ENCODE measurements at places on chromosomes 2 and 18.

- DNase-seq, result no peak
Observed at GRCh38 chr2:222398446-222398885, 25.9 kb upstream of the SGPP2 start.

- DNase-seq, result no peak
Observed at GRCh38 chr2:5392658-5393057, 299.5 kb upstream of the SOX11 start.

- no peak for DNase-seq
Observed at GRCh38 chr2:3036432-3037125, 341.0 kb downstream of the EIPR1 start.

DNA sequence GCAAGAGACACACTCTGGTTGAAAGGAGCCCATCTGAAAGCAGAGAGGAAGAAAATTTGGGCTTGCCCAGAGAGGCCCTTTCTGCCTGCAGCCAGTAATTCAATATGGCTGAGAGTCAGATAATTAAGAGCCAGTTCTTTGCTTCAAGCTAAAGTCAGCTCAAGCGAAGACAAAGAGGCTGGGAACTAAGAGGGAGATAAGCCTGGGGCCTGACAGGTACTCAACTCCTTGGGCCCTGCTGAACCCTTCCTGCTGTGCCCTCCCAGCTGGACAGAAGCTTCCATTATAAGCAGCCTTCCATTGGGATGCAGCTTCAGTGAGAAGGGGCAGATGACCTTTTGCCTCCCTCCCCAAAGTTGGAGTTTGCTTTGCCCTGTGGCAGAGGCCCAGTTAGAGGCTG, 12.0 kb downstream of the FBXO41 start:
- DNase-seq, result no peak

DNA sequence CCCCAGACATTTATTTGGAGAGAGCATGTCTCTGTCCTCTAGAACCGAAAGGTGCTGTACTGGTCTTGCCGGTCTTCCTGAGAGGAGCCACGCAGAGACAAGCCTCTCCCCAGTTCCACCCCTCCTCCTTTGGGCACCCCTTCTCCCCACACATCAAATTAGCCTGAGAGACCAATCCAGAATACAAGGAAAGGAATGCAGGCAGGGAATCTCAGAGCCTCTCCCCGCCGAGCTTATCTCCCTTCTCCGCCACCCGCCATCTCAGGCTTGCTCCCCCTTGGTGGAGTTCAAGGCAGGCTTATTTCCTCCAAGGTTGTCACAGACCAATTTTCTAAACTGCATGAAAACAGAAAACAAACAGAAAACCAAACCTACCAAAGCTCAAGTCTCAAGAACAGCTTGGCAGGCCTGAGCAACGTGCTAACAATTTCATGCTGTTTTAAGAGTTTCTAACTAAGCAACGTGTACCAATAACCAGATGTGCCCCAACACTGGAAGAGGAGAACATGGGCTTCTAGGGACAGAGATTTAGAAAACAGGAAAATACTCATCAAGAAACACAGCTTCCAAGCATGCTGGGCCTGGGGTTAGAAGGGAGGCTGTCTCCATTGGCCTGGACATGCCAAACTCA, 124.5 kb upstream of the PKDCC start:
- DNase-seq, result no peak

DNA sequence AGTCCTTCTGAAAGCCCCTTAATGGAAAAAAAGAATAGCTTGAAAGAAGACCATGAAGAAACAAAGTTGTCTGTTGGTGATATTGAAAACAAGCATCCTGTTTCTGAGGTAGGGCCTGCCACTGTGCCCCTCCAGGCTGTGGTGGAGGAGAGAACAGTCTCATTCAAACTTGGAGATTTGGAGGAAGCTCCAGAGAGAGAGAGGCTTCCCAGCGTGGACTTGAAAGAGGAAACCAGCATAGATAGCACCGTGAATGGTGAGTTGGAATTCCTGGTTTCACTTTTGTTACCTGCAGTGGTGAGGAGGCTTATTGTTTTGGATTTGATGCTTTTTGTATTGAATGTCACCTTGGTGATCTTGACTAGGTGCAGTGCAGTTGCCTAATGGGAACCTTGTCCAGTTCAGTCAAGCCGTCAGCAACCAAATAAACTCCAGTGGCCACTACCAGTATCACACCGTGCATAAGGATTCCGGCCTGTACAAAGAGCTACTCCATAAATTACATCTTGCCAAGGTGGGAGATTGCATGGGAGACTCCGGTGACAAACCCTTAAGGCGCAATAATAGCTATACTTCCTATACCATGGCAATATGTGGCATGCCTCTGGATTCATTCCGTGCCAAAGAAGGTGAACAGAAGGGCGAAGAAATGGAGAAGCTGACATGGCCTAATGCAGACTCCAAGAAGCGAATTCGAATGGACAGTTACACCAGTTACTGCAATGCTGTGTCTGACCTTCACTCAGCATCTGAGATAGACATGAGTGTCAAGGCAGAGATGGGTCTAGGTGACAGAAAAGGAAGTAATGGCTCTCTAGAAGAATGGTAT, 13.3 kb downstream of the SLC20A1 start:
- no peak for DNase-seq

GRCh38 chr2:141522048-141522447, 608.8 kb downstream of the LRP1B start:
- no peak for DNase-seq

DNA sequence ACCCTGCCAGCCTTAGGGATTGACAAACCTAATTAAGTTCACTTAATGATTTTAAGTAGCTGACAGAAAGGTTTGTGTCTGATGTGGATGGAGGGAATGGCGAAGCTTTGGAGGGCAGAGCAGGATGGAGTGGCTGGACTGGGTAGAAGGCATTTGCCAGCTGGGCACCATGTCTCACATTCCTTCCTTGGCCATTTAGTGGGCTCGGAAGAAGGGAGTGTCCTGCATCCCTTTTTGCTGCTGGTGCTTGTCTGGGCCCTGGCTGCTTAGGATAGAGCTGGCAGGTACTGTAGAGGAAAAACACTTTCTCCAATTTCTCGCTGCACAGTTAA, 166.7 kb downstream of the CLIP4 start:
- DNase-seq, result no peak
